ENCODE measurements at places on chromosomes 11 and 22.

DNA sequence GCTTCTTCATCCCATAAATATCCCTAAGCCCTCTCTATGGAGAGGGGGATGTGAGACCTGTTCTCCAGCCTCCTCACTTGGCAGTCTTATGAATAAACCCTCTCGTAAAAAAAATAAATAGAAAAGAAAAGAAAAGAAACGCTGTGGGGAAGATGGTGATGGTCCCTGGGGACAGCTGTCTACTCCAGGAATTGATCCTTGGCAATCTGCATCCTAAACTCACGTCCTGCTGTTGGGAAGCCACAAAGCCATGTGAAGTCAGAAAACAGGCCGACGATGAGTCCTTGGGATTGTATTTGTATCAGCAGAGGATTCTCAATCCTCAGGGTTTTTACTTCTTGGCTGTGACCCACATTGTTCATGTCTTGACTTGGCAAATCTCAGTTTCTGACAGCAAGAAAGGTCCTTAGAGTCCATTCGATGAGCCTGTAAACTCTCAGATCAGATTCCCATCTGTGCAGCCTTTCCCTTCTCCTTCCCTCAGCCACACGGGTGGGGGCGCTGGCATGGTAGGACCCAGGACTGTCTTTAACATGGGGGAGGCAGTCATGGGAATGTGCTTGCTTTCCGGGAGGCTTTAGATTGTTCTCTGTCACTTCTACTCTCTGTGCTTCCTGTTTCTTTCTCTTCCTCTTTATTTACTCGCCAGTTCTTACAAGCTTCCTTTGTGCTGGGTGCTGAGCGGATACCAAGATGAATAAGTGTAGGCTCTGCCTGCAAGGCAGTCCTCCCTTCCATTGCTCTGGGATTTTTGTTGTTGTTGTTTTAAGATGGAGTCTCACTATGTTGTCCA is 24.9 kb downstream of the TCP11L1 start:
- no peak for DNase-seq

- no peak for DNase-seq
Observed at GRCh38 chr11:75826461-75827230, 11.6 kb downstream of the UVRAG start.

- no peak for DNase-seq
Observed at GRCh38 chr22:22894740-22895731, 7.4 kb downstream of the IGLL5 start.

- DNase-seq: no peak
Observed at GRCh38 chr11:62069374-62069773, 54.4 kb upstream of the INCENP start.

GRCh38 chr11:3203221-3204043 is 15.2 kb downstream of the MRGPRG start:
- DNase-seq: no peak

GRCh38 chr22:32421484-32421883 is 9.4 kb upstream of the RTCB start:
- DNase-seq: no peak

GRCh38 chr22:48798281-48799226 is 1029.1 kb downstream of the BRD1 start:
- no peak for DNase-seq

DNA sequence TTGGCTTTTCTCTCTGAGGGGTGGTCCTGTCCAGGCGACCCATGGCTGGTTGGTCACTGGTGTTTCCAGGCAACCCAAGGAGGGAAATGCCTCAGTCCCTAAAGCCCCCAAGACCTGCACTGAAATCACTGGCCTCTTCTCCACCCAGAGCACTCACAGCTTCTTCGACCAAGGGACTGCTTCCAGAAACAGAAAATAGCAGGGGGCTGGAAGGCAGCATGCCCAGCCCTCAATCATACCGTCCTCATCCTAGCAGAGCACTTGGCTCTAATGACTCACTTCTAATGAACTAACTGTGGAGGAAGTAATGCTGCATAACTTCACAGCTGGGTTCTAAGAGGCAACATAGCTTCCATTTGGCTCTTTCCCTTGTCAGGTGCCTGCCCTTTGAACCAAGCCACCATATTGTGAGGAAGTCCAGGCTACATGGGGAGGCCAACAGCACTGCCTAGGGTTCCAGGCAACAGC is 27.6 kb downstream of the DKK3 start:
- DNase-seq: no peak

DNA sequence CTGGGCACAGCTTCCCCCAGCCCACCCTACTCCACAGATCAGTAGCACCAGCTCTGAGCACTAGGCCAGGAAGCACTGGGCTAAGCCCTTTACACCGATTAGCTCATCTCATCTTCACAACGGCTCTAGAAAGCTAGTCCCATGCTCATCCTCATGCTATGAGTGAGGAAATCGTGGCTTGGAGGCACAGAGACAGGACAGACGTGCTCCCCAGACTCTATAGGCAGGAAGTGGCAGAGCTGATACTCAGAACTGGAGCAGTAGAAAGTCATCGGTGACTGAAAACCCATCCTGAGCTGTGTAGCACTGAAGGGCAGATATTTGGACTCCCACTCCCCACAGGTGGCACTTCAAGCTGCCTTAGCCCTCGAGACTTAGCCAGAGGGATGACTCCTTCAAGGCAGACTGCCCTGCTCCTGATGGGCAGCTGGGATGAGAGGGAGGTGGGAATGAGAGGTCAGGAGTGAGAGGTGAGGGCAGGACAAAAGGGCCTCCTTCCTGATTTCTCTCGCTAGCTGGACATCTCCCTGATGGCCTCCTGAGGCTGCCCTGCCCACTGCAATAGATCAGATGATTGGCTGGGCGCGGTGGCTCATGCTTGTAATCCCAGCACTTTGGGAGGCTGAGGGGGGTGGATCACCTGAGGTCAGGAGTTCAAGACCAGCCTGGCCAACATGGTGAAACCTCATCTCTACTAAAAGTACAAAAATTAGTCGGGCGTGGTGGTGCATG is 9.7 kb downstream of the CD5 start:
- no peak for DNase-seq

DNA sequence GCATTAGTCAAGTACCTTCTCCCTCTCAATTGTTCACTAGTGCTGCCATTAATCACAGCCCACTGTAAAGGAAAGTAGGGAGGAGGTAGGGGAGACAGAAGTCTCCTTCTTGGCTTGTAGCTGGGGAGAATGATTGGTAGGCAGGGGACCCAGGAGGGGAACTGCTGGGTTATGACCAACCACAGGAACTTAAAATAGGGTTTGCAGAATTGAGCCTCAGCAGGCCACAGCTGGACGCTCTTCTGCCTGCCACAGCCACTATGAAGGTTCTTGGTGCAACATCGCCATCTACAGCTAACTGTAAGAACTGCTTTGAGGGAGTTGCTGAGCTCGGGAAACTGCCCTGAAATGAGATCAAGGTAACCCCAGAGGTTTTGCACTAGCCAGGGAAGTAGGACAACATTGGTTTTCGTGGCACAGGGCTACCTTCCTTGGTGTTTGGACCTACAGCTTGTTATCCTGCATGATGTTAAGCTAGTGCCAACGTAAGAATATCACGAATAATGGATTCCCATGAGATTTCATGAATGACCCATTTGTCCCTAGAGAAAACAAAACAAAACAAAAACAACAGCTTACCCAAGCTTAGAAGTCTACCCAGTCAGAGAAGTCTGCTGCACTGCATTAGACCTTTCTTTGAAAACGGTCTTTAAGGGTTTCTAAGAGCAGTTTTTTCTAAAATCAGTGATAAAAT is 787.1 kb upstream of the API5 start:
- DNase-seq: no peak

Data from GF-D8 (cell line).